ENCODE measurements at places on chromosomes 5 and 9. TPM values are rescaled to one million over a fixed set of nuclear protein-coding genes. Genes with fewer than 3 reads are reported as not detected.

Gene REEP2
- 7.6 TPM for total RNA-seq

Gene SCGB3A2
- total RNA-seq, result not detected

Gene SLC46A2
- 0.14 TPM for total RNA-seq

Gene OGN
- total RNA-seq, result 154 TPM

Gene SLC1A1
- total RNA-seq, result 109 TPM

All from mucosa of gallbladder (tissue), 1 donor.